ENCODE measurements at places on chromosomes 5 and 9. TPM values are rescaled to one million over a fixed set of nuclear protein-coding genes. Genes with fewer than 3 reads are reported as not detected.

DNA sequence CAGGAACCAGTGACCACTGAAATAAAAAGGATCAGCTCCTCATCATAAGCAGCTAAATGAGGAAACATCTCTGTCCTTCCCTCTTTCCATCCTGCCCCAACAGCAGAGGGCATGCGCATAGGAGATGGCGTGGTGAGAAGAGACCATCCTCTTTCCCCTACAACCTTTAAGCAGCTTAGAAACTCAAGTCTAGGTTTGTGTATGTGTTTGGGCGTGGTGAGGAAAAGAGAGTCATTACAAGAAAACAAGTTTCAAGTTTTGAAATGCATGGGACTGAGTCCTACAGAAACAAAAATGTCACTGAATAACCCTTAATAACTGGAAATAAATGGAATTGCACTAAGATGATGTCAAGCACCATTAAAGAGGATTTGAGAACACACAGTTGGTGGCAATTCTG, 96.4 kb upstream of the IL12B start:
- no peak for DNase-seq

DNA sequence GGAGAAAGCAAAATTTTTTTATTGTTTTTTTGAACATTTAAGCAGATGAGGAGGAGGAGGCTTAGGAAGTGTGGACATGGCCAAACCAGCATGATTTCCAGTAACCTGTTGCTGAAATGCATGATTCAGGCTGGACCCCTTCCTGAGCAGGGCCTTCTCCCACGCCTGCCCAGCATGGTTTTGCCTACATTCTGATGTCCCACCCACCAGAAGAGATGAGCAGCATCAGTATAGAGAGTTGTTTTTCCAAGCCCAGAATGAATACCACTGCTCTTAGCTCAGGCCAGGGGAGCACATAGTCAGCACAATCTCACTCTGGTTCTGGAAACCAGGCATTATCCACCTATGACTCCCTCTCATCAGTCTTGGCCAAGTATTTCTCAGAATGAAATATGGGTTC, 90.1 kb downstream of the PAPPA start:
- DNase-seq = no peak

- DNase-seq = no peak
Measured at GRCh38 chr5:151718153-151718552, 31.4 kb upstream of the SPARC start.

DNA sequence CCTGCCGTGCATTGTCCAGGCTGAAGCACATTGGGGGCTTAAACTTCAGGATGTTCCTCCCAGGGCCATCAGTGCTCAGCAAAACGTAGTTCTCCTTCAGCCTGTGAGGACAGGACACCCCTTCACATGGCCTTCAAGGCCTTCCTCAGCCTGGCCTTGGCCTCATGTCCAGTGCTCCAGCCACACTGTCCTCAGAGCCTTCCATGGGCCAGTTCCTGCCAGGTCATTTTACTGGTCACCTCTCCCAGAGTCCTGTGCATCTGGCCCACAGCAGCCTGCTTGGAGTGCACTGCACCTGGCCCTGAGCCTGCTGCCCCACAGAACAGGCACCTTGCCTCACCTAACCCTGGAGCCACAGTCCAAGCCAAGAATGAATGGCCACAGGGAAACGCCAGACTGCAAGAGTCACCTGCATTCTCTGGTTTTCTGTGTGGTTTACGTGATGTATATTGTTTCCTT, 8.7 kb downstream of the HNRNPAB start:
- no peak for DNase-seq

GRCh38 chr9:22053178-22053577, 44.1 kb upstream of the CDKN2B start:
- no peak for DNase-seq

MORN5 gene
- total RNA-seq = not detected

- no peak for DNase-seq
Measured at GRCh38 chr5:175724314-175725275, 66.7 kb downstream of the HRH2 start.

GRCh38 chr9:90974016-90974415, 172.4 kb downstream of the SYK start:
- no peak for DNase-seq

PCA3 gene
- total RNA-seq = not detected

CCNO gene
- total RNA-seq = 3.8 TPM

PKD2L2 gene
- not detected for total RNA-seq

- DNase-seq = no peak
Measured at GRCh38 chr5:145465474-145466263, 369.5 kb downstream of the PRELID2 start.

DNA sequence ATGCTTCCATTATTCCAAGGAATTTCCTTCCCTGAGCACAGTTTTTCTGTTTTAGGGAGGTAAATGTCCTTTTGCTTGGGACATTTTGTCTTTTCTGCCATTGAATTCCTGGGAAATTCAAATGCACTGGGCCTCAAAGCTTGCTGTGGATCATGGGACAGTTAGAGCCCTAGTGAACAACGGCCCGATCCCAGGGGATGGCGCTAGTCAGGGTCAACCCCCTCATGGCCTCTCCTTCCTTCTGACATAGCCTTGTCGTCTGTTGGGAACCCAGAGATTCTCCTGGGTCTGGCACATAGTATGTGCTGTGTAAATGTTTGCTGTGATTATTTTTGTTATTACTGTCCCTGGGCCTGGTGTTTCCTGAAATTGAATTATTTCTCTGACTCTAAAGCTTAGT, 30.7 kb upstream of the COL15A1 start:
- DNase-seq = no peak

ELP1 gene
- total RNA-seq = 22.9 TPM

GRCh38 chr5:89338935-89339334, 456.0 kb upstream of the MEF2C start:
- DNase-seq = no peak

RALGPS1 gene
- 86.7 TPM for total RNA-seq

DNA sequence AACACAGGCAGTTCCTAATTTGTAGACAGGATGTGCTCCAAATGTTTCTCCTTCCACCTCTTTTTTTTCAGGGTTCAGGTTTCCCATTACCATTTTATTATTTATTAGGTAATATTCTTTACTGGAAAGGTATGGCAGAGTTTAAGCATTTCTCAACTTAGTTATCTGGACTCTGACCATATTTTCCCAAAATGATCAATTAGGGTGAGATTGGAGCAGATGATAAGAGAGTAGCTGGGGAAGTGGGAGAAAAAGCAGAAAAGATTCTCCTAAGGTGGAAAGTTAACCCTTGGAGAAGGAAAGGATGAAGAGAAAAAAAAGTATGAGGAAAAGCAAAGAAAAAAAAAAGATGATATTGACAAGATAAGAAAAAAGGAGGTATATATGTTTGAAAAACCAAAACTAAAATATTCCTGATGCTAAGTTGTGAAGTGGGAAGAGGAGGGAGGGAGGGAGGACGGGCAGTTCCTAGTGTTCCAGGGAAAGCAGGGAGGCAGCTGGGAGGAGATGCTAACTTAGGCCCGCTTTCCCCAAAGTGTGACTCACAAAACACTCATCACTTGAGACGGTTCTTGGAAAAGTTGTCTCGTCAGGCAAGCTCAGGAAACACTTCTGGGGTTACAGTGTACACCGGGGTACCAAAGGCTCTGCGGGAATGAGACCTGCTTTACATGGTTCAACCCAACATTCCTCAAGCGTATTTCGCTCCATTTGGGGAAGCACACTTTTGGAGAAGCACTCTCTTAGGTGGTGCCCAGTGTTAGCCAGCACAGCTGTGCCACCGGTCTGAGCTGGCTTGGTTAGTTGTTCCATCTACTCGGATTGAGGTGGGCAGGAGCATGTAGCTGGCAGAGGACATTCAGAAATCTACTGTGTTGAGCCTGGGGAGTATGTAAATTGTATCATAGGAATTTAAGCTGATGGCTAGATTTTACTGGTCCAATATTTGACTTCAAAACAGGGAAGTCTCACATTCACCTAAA, 35.1 kb downstream of the B4GALT1 start:
- peak; percentile 59 for DNase-seq

- DNase-seq = no peak
Measured at GRCh38 chr5:120122703-120123102, 341.4 kb upstream of the PRR16 start.

- DNase-seq = no peak
Measured at GRCh38 chr9:6272229-6272598, 56.0 kb upstream of the TPD52L3 start.

COL27A1 gene
- 21.2 TPM for total RNA-seq

- DNase-seq = no peak
Measured at GRCh38 chr5:134088291-134088690, 26.2 kb upstream of the TCF7 start.

- no peak for DNase-seq
Measured at GRCh38 chr5:76289692-76290091, 113.4 kb upstream of the IQGAP2 start.

EDIL3 gene
- 19.3 TPM for total RNA-seq

PLPPR1 gene
- total RNA-seq = 3.8 TPM

MCC gene
- 94.0 TPM for total RNA-seq

DNA sequence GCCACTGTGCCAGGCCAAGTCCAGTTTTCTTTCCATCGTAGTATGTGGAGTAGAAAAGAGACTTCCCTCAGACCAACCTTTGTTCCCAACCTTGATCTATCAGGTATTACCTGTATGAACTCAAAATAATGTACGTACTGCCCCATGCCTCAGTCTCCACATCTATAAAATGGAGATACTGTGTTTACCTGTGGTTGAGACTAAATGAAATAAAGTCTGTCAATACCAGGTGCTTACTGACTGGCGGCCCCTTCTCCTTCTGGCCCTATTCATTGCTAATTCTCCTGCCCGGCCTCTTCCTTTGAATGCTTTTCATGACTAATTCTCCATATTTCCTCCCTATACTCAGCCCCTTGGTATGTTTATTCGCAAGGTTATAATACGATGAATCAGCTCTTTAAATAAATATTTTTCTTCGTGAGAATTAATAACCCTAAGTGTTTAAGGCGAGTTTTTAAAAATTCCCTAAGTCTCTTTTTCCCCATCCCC, 89.6 kb upstream of the BASP1 start:
- DNase-seq = no peak

DNA sequence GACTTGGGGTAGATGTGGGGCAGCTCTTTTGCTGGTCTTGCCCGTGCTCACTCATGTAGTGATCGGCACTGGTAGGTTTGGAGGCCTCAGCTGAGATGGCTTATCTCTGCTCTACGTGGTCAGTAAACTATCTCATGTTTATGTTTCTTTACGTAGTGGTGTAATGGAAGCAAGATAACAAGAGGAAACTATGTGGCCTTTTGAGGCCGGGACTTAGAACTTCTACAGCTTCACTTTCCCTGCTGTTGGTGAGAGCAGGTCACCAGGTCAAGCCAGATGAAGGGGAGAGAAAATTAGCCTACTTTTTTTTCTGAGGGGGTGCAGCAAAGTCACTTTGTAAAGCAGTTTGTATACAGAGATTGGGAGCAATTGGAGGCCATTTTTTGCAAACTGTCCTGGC, 8.5 kb downstream of the FOCAD start:
- no peak for DNase-seq

LRRTM2 gene
- 0.08 TPM for total RNA-seq

GARNL3 gene
- total RNA-seq = 15.8 TPM

WNT8A gene
- not detected for total RNA-seq

GRCh38 chr9:109912082-109912582, 132.1 kb downstream of the PALM2AKAP2 start:
- DNase-seq = no peak

CDKN2B gene
- total RNA-seq = 59.9 TPM

C5orf58 gene
- total RNA-seq = not detected

DNA sequence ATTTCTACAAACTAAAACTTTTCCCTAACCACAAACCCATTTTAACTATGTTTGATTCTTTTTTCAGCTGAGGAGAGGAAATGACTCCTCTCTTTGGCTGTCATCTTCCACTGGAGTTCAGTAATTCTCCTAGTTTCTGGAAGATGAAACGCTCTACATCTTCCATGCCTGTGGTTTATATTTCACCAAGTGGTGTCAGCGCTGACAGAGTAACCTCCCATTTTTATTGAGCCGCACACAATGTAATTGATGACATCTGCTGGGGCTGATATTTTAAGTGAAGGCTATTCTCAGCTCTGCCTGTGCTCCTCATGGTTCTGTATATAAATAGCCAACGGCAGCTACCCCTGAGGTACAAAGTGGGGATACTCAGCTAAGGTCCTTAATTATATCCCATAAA, 234.6 kb downstream of the SPOCK1 start:
- no peak for DNase-seq

CCNJL gene
- total RNA-seq = 1.2 TPM
